ENCODE measurements at places on chromosomes 6 and 20.

- peak; percentile 69 for DNase-seq
Observed at GRCh38 chr6:31898383-31899011, 999 bp upstream of the EHMT2 start.

GRCh38 chr20:63160641-63161175 lies 55.2 kb downstream of the YTHDF1 start:
- no peak for DNase-seq

DNA sequence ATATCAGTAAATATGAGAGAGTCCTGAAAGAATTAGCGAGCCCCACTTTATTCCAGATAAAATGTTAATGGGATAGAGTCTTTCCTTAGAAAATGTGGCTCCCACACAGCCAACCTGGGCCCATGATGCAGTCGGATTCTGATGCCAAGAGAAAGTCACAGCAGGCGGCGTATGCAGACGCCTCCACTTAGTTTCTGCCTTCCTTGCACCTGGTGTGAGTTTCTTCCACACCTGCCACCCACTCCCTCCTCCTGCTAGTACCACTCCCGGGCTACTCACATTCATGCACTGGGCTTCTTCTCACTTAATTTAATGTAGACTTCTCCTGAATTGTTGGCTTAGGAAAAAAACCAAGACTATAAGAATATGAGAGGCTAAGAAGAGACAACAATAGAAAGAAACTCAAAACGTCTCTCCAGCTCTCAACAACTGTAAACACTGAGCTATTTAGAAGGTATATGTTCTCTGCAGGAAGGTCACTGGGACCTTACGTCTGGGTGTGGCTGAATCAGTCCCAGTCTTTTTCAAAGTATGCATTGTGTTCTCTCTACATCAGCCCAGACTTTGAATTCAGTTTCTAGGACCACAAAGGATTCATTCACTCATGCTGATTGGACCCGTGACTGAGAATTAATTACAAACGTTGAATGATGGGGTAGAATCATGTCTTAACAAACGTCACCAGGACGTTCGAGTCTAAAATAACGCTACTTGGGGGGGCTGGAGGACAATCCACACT lies 70.4 kb downstream of the GCNT2 start:
- no peak for DNase-seq

DNA sequence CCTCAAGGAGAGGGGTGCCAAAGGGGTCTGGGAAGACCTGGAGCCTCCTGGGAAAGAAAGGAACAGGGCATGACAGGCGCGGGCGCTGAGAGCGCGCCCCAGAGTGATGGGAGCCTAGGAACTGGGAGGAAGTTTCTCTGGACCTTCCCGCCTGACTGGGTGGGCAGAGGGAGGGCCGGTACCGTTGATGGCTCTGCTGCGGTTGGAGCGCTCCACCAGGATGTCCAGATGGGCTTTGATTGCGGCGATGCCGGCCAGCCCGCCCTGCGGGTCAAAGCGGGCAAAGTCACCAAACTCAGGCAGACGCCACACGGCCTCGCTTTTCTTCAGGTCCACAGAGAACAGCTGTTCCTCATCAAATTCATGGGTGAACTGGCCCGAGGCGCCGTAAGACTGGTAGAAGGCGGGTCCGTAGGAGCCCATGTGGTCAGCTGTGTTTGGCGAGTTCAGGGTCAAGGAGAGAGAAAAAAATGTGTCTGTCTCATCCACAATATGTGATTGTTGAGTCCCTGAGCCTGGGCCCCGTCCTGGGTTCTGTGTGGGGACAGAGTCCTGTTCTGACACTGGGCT lies 1.5 kb downstream of the HLA-DOA start:
- DNase-seq = no peak

- DNase-seq = no peak
Observed at GRCh38 chr20:52859156-52859876, 112.8 kb upstream of the TSHZ2 start.

DNA sequence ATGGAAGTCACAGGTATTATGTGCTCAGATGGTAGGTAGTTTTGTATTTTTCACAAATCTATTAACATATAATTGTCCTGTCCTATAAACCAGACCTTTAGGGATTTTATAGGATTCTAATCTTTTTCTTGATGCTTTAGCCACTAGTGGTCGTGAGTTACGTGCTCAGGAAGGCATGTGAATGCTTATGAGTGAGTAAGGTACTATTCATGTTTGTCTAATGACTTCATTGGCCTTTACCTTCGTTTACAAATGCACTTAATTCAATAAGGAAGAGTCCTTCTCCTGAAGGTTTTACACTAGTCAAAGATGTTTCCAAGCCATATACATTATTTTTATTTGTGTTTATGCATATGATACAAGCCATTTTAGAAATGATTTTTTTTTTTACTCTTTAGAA lies 23.0 kb downstream of the PACRG start:
- no peak for DNase-seq

DNA sequence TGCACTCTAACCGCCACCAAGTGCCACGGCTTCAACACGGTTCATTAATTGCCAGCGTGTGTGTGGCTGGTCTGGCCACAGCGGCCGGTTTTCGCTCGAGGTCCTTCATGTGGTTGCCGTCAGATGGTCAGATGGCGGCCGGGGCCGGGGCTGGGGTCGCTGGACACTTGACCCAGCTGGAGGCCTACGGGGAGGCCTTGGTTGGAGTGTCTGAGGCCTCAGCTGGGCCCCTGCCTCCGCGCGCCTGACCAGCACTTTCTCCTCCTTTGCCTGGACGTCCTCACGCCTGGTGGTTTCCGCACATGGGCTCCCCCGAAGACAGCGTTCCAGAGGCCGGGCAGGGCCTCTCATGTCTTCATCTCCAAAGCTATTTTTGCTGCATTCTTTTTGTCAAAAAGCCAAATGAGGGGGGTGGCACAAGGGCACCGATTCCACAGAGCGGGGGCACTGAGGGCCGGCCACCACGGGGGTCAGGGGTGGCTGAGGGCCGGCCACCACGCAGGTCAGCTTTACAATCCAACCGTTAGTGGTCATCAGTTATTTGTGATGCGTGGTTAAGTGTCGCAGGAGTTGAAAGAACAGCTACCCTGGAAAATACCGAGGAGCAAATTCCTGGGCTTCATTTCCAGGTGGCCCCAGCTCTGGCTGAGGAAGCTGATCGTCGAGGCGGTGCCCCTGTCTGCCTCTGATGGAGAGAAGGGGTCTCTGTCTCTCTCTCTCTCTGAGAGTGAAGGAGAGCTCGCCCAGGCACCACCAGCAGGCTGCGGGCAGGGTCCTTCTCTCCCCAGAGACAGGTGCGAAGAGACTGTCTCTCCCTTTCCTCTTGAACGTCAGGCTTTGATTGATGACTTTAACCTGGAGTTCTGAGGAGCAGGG lies 50.5 kb upstream of the FRMD1 start:
- no peak for DNase-seq

DNA sequence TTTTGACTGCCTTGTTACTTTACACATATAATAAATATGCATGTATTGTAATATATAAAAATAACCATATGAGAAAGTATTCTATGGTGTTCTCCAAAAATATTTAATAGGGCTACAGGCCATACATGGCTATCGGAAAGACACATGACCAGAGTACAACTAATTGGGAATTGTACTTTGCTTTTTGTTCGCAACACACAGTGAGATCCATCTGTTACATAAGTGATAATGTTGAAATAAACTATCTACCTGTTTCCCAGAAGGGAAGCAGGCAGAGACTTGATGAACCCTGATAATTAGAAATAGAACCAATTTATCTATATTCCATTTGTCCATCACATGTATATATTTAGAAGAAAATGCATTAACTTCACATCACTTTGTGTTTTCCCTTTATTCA lies 344.0 kb upstream of the PLCB4 start:
- DNase-seq = no peak

DNA sequence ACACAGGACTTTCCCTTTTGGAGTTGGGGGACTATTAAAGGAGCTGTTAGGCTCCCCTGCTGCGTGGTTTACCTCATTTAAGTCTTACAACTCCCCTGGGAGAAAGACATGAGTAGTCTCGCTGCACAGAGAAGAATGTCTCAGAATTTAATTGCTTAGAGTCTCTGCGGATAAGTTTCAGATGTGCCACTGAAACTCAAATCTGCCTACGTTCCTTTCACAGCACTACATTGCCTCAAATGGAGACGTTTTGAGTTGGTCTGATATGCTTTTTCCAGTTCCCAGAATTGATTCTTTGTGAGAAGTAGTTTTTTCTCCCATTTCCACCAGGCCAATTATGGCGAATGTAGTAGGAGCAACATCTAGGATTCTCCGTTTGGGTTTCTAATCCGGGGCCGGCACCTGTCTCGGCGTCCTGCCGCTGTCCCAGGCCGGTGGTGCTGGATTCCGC lies 532 bp upstream of the SLC35F1 start:
- DNase-seq = no peak

Data from CD4-positive, alpha-beta T cell treated with Interleukin-10 for 1 hour (primary cell).